M059J (cell line): ENCODE measurements at places on chromosomes 4 and X. TPM values are rescaled to one million over a fixed set of nuclear protein-coding genes. Genes with fewer than 3 reads are reported as not detected.

DNA sequence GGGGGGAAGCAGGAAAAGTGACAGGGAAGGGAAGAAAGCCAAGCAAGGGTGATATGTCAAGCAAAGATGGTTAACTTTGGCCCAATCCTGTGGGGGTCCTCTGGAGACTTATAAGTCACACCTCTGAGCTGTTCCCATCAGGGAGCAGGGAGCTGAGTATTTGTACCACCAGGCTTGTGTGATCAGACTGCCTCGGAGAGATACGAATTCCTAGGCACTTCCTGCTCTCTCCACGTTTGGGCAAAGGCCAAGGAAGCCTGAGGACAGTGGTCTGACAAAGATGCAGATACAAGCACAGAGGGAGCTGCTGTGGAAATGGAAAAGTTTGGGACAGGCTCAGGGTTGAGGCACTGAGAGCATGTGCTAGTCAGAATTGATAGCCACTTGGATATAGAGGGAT lies 10.4 kb upstream of the PPP3CA start:
- peak; percentile 79 for DNase-seq

DGKQ gene
- total RNA-seq: 4.8 and 9.3 TPM in 2 replicates

- DNase-seq: peak; percentile 94
These were observed at the start of gene ATP7A for GRCh38 chrX:77910108-77910840. Gene ATP7A, plus strand, starts transcription at chrX:77910693. Its CDS starts 60,949 bp downstream, at chrX:77971642.

HPGDS gene
- total RNA-seq: not detected in 2 replicates

DNA sequence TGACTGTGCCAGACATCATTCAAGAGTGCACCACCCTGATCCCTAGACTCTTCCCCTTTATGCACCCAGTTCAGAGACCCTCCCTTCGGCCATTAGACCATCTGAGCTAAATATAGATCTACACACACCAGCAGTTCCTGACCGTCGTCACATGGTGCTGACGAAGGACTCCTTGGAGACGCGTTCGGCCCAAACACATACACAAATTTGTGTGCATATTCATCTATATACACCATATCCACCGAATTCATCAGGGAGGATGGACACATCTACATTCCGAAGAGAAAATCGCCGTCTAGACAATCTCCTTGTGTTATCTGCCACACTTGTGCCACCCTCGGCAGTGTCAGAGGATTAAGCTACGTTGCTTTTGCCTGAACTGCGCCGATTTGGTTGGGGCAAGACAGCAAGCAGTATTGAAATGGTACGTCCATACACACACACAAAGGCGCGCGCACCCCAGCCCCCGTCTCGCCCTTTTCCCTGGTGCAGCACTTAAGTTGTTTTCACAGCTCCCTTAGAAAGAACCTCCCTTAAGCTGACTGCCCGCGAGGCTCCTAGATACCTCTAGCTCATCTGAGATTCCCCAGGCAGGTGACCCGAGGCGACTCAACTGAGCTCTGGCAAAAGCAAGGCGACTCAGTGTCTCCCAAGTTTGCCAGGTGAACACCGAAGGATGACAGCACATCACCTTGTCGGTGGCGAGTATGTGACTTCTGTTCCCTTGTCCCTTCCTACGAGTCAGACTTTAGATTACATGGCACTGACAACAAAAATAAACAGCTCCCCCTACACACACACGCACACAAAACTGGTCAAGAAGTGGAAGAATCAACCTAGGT lies 1.0 kb downstream of the RASGEF1B start:
- no peak for DNase-seq

- DNase-seq: no peak
These were observed 36.9 kb upstream of the VSIG4 start for GRCh38 chrX:66076801-66077200.

HDAC8 gene
- 38.3 and 68.8 TPM in 2 replicates for total RNA-seq

GNRHR gene
- total RNA-seq: not detected in 2 replicates

GRCh38 chr4:183256756-183257385 lies 63.2 kb downstream of the CLDN22 start:
- peak; percentile 39 for DNase-seq

RTL9 gene
- 0.02 and 0.12 TPM in 2 replicates for total RNA-seq

LIN54 gene
- 15.6 and 21.4 TPM in 2 replicates for total RNA-seq

DNA sequence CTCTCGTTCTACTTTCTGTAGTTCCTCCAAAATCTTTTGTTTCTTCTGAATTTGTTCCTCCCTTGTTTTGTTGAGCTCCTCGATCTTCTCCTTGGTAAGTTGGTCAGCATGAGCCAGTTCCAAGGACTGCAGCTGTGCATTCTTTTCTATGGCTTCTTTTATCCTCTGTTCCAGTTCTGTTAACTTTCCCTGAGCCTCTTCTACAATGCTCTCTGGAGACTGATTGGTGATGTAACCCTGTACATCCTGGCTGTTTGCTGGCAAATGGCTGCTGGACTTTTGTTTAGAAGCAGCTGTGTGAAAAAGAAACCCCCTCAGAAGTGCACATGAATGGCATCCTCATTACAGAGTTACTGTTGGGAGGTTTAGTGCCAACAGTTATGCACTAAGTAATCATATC lies 70.5 kb upstream of the COX18 start:
- no peak for DNase-seq

GRID2 gene
- 0.10 TPM in 1 of 2 replicates, not detected in the other for total RNA-seq

DNA sequence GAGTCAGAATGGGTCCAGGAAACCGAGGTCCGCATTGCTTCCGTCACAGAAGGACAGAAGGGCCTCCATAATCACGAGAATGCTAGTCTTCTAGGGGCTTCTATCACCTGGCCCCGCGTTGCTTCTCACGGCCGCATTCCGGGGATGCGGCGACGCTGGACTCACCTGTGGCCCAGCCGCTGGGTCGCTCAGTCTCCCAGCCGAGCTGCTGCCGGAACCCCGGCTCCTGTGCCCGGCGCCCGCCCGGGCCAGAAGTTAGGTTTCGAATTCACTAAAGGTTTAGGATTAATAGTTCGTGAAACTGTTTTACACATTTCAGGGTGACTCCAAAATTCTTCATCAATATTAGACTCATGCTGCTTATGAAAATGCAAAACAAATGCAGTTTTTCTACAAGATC lies 31.7 kb upstream of the TMSB15A start:
- no peak for DNase-seq

PPARGC1A gene
- 3.6 and 5.4 TPM in 2 replicates for total RNA-seq

RPA4 gene
- not detected in 2 replicates for total RNA-seq

DNA sequence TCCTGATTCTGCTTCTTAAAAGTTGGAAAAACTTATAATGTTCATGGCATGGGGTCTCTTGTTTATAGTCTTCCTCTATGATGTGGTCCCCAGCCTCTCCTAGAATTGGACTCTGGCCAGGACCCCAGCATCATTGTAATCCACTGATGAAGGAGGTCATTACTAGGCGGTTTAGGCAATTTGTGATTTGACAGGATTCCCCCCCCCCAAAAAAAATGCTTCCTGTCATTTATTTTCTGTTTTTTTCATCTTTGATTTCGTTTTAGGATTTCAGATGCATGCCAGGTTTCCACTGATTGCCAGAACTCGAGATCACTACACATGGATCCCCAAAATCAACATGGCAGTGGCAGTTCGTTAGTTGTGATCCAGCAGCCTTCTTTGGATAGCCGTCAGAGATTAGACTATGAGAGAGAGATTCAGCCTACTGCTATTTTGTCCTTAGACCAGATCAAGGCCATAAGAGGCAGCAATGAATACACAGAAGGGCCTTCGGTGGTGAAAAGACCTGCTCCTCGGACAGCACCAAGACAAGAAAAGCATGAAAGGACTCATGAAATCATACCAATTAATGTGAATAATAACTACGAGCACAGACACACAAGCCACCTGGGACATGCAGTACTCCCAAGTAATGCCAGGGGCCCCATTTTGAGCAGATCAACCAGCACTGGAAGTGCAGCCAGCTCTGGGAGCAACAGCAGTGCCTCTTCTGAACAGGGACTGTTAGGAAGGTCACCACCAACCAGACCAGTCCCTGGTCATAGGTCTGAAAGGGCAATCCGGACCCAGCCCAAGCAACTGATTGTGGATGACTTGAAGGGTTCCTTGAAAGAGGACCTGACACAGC lies 4.9 kb downstream of the SPRY1 start:
- DNase-seq: no peak

ARSD gene
- total RNA-seq: 23.0 and 23.1 TPM in 2 replicates

SPACA5 gene
- total RNA-seq: not detected in 2 replicates

PRIMPOL gene
- total RNA-seq: 16.3 and 20.2 TPM in 2 replicates

GRCh38 chr4:5982156-5982973 lies 35.9 kb downstream of the C4orf50 start:
- no peak for DNase-seq

IL1RAPL1 gene
- total RNA-seq: 1.3 and 3.2 TPM in 2 replicates

STBD1 gene
- 4.0 and 6.2 TPM in 2 replicates for total RNA-seq

GRCh38 chrX:386768-387575 lies at the start of gene PPP2R3B:
Gene PPP2R3B, minus strand, starts transcription at chrX:386907. Its CDS starts 216 bp downstream, at chrX:386691.
- peak; percentile 94 for DNase-seq

ZNF674 gene
- 3.0 and 3.4 TPM in 2 replicates for total RNA-seq

GRCh38 chr4:121697564-121697963 lies 784 bp upstream of the ANXA5 start:
- no peak for DNase-seq

DNA sequence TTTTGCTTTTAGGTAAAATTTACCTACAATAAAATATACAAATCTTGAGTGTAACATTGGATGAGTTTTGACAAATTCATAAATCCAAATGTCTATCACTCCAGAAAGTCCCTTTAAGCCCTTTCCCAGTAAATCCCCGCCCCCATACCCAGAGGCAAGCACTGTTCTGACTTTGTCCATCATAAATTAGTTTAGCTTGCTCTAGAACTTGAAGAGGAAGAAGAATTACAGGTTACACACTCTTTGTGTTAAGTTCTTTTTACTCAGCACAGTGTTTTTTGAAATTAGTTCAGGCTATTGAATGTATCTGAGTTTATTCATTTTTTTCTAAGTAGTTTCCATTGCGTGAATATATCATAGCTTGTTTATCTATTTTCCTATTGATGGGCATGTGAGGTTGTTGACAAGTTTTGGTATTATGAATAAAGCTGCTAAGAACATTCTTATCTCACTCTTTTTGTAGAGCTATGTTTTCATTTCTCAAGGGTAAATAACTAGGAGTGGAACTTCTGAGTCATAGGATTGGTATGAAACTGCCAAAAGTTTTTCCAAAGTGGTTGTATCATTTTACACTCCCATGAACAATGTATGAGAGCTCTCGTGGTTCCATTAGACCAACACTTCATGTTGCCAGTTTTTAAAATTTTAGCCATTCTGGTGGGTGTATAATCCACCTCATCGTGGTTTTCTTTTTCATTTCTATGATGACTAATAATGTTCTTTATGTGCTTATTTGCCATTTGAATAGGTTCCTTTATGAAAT lies 22.4 kb upstream of the HPSE start:
- peak; percentile 93 for DNase-seq

MAGEC2 gene
- 70.6 and 77.9 TPM in 2 replicates for total RNA-seq

GRCh38 chr4:186642530-186642929 lies 81.1 kb downstream of the FAT1 start:
- no peak for DNase-seq

- DNase-seq: no peak
These were observed 45.7 kb upstream of the SLC2A9 start for GRCh38 chr4:10066670-10067651.

GAB1 gene
- 5.2 and 6.9 TPM in 2 replicates for total RNA-seq

GRCh38 chr4:102625232-102625930 lies 124.2 kb downstream of the NFKB1 start:
- DNase-seq: peak; percentile 41

CSAG3 gene
- total RNA-seq: 2.6 and 3.2 TPM in 2 replicates

GRCh38 chr4:83866834-83867621 lies 331.1 kb downstream of the GPAT3 start:
- peak; percentile 29 for DNase-seq
